NCI-H524 treated with DMSO at 0.1 percent for 48 hours (cell line): ENCODE measurements at places on chromosomes 16 and 17.

DNA sequence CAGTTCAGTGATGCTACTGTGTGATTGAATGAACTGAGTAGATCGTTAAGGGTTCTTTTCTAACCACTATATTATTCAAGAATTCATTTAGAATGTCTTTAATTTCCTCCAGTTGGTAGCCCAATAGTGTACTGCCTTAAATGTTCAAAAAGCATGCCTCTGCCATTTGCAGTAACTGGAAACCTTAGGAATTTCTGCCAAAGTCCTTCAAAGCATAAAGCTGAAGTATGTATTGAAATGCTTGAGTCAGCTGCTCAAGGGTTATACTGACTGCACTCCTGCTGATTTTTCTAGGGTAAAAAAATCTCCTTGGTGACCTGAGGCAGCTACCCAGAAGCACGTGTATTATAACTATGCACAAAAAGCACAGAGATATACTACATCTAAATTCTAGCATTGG lies 56.5 kb downstream of the SNTB2 start:
- no peak for DNase-seq

DNA sequence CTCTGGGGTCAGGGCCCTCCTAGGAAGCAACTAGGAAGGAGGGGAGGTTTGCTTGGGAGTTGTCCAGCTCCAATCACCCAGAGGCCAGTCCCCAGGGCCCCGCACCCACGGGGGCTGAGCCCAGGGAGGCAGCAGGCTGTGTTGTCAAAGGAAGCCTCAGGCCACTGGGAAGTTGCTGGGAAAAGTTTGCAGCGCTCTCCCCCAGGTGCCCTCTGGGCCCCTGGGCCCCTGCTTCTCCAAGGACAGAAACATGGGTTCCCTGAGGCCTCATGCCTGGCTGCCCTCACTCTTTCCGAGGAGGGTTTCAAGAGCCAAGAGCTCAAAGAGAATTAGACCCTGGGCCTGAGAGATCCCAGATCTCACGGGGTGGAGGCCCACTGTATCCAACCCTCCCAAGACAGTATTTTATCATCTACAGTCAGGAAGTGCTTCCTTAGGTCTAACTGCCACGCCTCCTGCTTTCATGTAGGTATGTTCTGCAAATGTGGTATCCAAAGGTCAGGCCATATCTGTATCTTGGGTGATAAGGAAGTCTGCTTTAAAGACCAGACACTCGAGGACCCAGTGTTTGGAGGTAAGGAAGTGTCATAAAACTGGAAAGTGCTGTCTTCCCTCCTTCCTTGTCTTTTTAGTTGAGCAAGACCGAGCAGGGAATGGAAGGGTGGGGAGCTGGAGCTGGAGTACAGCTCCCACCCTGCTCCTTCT lies 44.2 kb upstream of the ZNF423 start:
- DNase-seq: no peak

- DNase-seq: no peak
Measured at GRCh38 chr17:75762513-75763268, 2.3 kb downstream of the GALK1 start.

DNA sequence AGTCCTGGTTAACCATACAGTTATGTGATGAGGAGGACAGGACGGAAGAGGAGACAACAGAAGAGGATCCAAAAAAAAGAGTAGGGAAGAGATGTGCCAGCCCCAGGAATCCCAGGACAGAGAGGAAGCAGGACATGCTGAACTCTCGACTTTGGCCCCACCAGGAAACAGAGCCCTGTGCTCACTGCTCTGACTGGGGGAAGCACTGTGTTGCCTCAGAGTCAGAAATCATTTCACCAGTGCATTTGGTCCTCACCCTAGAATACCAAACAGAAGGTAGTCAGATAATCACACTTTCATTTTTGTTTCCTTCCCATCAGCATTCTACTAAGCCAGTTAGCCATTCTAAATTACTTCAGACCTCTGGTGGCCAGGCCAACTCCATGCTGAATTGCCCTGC lies 421.0 kb upstream of the CDH5 start:
- DNase-seq: no peak

GRCh38 chr17:49414271-49414621 lies 436 bp downstream of the PHB1 start:
- no peak for DNase-seq

DNA sequence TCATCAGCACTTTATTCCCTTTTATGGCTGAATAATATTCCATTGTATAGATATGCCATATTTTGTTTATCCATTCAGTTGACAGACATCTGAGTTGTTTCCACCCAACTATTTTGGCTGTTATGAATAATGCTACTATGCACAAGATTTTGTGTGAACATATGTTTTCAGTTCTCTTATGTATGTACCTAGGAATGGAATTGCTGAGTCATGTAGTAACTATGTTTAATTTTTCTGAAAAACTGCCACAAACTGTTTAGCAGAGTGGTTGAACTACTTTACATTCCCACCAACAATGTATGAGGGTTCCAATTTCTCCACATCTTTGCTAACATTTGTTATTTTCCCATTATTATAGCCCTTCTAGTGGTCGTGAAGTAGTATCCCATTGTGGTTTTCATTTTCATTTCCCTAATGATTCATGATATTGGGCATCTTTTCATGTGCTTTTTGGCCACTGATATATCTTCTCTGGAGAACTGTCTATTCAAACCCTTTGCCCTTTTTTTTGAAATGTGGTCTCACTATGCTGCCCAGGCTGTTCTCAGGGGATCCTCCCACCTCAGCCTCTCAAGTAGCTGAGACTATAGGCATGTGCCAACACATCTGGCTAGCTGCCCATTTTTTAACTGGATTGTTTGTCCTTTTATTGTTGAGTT lies 26.3 kb downstream of the SMURF2 start:
- no peak for DNase-seq

DNA sequence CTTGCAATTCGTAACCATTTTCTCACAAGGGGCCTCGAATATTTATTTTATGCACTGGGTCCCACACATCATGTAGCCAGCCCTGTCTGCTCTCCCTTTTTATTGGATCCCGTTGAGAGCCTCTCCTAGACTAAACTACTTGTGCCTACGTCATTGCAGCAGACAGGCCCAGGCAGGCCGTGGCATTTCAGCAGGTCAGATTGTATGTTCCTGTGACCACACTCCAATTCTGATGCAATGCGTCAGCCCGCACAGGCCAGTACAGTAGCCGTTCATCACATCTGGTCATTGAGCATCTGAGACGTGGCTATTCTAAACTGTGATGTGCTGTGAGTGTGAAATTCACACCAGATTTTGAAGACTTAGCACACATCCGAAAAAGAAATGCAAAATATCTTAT lies 42.2 kb downstream of the ABAT start:
- no peak for DNase-seq
